ENCODE measurements at places on chromosomes 16 and 17. TPM values are rescaled to one million over a fixed set of nuclear protein-coding genes. Genes with fewer than 3 reads are reported as not detected.

Gene CCDC144A
- total RNA-seq, result 2.5 TPM

Gene UBE2Z
- total RNA-seq, result 84.0 TPM

Gene GSG1L2
- total RNA-seq, result not detected

Gene ZDHHC1
- total RNA-seq, result 8.4 TPM

Gene CDR2L
- total RNA-seq, result 23.6 TPM

All from aorta (tissue), 5 donors.